ENCODE measurements at places on chromosomes 1 and 21. TPM values are rescaled to one million over a fixed set of nuclear protein-coding genes. Genes with fewer than 3 reads are reported as not detected.
A peak's percentile ranks its signal among the peaks of the same experiment; 100 is the strongest.

- H3K36me3 ChIP-seq, result no peaks in the 10 kb centered on the region
- H3K27ac ChIP-seq, result peak within 1 kb of the TSS; percentile 64
- H3K27me3 ChIP-seq, result no peaks in the 10 kb centered on the region
- H3K4me1 ChIP-seq, result peaks cover 42% of the 10 kb centered on the region
Observed at GRCh38 chr1:207088701-207089626, at the start of gene C4BPB. C4BPB (plus strand) TSS chr1:207088860; CDS start chr1:207089532, 672 bp downstream.

DNA sequence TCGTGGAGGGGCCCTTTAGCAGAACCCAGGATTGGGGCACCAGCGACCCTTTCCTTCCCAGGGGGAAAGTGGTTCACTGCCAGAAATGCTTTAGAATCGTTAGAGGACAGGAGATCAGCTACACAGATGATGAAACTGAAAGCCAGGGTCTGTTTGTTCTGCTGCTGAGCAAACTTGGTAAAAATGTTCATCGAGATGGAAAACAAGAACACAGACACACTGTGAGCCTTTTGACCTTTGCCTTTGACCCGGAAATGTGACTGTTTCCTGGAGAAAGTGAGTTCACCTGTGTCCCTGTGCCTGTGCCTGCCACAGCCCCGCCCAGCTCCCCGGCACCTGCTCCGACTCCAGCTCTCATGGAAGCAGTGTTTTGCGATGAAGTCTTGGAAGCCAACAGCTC lies 234.3 kb downstream of the CAMTA1 start:
- no peaks in the 10 kb centered on the region for H3K36me3 ChIP-seq
- no peak overlapping the region for H3K27ac ChIP-seq
- DNase-seq, result no peak

- H3K27ac ChIP-seq, result no peak within 1 kb of the TSS
- peaks cover 42% of the 10 kb centered on the region for H3K4me1 ChIP-seq
- peaks cover 2% of the 10 kb centered on the region for H3K36me3 ChIP-seq
Observed at GRCh38 chr1:231040019-231040799, at the start of gene FAM89A. FAM89A (minus strand) TSS chr1:231040254; CDS start chr1:231040211, 43 bp downstream.

GRCh38 chr1:181396171-181396670 lies 87.1 kb upstream of the CACNA1E start:
- DNase-seq, result peak; percentile 64
- H3K4me3 ChIP-seq, result no peak overlapping the region
- H3K27ac ChIP-seq, result no peak overlapping the region
- no peaks in the 10 kb centered on the region for H3K27me3 ChIP-seq
- no peaks in the 10 kb centered on the region for H3K36me3 ChIP-seq

DNA sequence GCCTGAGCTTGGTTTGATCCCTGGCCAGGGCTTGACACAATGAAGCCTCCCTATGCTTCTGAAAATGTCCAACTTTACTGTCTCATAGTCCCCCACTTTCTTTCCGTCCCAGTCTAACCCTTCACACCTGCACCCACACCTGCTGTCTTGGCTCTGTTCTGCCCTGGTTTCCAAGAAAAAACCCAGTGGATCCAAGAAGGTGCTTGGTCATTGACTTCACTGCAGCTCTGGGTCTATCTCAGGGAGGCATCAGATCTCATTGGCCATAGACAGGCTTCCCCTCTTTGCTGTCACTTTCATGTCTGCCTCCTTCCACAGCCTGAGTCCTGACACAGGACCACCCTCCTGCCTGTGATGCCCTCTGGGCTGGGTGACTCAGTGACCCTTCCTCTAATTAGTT lies 37.8 kb upstream of the ETV3 start:
- no peaks in the 10 kb centered on the region for H3K36me3 ChIP-seq

GRCh38 chr1:224431726-224432125 lies 2.9 kb downstream of the WDR26 start:
- no peak for DNase-seq
- peak overlapping the region; percentile 99 for H3K4me3 ChIP-seq
- peaks cover 13% of the 10 kb centered on the region for H3K36me3 ChIP-seq
- no peaks in the 10 kb centered on the region for H3K27me3 ChIP-seq
- peaks cover 72% of the 10 kb centered on the region for H3K4me1 ChIP-seq

DNA sequence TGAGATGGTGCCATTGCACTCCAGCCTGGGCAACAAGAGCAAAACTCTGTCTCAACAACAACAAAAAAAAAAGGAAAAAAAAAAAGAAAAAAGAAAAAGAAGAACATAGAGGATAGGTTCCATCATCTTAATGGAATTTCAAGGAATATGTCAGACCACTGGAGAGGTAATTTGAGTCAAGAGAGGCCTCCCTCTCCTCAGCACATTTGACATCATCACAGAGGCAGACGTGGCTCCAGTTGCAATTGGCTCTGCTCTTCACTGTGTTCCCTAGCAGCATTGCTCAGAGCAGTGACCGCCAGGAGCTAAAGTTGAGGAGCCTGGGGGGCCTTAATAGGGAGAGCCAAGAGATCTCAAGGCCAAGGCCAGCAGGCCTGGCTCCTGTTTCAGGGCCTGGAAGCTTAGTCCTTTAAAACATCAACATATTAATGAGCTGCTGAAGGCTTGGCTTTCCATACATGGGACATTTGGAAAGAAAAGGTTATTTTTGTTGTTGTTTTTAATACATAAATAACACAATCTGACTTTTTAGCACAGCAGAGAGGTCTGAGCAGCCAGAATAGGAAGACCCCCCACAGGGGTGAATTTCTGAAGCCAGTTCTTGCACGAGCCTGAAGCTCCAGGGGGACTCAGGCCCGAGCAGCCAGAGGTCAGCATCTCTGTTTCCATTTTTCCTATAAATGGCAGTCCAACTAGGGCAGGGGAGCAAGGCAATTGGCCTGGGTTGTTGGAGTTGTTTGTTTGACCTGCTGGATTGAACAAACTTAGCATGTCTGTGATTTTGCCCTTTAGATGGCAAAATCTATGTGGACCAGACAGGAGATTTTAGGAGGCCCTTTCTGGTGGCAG lies 118.3 kb upstream of the FGGY start:
- no peak overlapping the region for H3K4me3 ChIP-seq
- DNase-seq, result no peak
- H3K4me1 ChIP-seq, result no peaks in the 10 kb centered on the region
- H3K36me3 ChIP-seq, result no peaks in the 10 kb centered on the region
- no peak overlapping the region for H3K27ac ChIP-seq

GRCh38 chr1:39076127-39076798 lies 50.1 kb downstream of the NDUFS5 start:
- H3K27ac ChIP-seq, result no peak overlapping the region
- peaks cover 2% of the 10 kb centered on the region for H3K36me3 ChIP-seq
- peaks cover 6% of the 10 kb centered on the region for H3K4me1 ChIP-seq

DNA sequence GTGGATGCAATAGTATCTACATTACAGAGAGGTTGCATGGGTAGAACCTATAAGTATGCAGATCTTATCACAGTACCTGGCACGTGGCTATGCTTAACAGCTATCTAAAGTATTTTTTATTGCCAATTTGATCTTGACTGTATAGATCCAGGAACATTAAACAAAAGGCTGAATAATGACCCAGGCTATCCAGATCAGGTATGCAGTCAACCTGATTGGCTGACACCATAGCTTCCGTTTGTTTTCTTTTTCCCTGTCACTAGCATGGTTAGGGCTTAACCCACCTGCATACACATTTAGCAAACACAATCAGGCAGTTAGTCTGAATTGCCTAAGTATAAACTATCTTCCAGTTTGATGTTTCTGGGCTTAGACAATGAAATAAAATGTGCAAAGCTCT lies 264.9 kb upstream of the PLXNA2 start:
- no peak for DNase-seq
- no peak overlapping the region for H3K4me3 ChIP-seq
- H3K27ac ChIP-seq, result no peak overlapping the region
- H3K27me3 ChIP-seq, result peaks cover 6% of the 10 kb centered on the region
- no peaks in the 10 kb centered on the region for H3K4me1 ChIP-seq
- H3K36me3 ChIP-seq, result no peaks in the 10 kb centered on the region

GRCh38 chr1:2381741-2382620 lies 9.4 kb downstream of the MORN1 start:
- no peak overlapping the region for H3K27ac ChIP-seq
- DNase-seq, result peak; percentile 87
- no peak overlapping the region for H3K4me3 ChIP-seq
- no peaks in the 10 kb centered on the region for H3K36me3 ChIP-seq

DNA sequence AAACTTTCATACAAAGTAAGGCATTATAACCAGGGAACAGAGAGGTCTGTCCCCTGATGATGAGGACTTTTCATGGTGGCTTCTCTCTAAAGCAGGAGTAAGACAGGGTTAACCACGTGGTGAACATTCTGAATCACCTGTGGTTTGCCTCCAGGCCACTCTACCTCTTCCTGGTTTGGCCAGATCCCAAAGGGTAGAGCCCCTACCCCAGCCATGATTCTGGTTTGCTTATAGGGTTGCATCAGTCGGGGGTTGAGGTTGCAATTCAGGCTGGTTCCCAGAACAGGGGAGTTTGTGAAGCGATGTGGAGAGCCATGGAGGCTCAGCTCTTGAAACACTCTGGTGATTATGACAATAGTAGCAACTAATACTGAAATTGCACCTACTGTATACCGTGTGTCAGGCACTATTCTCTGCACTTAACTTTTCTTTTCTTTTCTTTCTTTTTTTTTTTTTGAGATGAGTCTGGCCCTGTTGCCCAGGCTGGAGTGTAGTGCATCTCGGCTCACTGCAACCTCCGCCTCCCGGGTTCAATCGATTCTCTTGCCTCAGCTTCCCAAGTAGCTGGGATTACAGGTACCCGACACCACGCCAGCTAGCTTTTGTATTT lies 8.3 kb downstream of the CNR2 start:
- DNase-seq, result peak; percentile 84
- peaks cover 16% of the 10 kb centered on the region for H3K27me3 ChIP-seq
- H3K36me3 ChIP-seq, result no peaks in the 10 kb centered on the region
- H3K4me3 ChIP-seq, result peak overlapping the region; percentile 22

DNA sequence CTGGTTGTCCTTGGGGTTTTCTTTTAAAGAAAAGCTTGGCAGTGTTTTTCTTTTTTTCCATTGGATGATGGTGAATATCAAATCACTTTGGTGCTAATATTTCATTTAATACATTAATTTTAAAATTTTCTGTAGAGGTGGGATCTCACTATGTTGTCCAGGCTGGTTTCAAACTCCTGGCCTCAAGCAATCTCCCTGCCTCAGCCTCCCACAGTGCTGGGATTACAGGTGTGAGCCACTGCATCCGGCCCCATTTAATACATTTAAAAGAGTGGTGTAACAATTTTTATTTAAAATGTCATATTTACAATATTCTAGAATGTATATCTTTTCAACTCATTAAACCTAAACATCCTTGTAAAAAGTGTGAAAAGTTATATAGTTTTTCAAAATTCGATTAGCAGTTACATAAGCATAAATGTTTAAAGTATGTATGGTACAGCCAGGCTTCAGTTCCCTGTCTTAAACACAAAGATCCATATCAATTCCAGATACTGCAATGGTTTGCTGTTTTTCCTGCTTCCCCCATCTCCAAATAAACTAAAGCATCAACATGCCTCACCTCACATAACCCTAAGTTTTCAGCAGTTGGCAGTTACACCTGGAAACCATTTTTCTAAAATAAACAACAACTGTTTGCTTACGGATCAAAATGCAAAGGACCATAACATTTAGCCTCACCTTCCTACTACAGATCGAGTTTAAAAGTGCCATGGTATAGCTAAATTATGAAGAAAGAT lies 8.9 kb upstream of the LGALS8 start:
- no peak for DNase-seq
- H3K36me3 ChIP-seq, result no peaks in the 10 kb centered on the region
- no peaks in the 10 kb centered on the region for H3K27me3 ChIP-seq
- peak overlapping the region; percentile 58 for H3K4me3 ChIP-seq
- no peak overlapping the region for H3K27ac ChIP-seq

DNA sequence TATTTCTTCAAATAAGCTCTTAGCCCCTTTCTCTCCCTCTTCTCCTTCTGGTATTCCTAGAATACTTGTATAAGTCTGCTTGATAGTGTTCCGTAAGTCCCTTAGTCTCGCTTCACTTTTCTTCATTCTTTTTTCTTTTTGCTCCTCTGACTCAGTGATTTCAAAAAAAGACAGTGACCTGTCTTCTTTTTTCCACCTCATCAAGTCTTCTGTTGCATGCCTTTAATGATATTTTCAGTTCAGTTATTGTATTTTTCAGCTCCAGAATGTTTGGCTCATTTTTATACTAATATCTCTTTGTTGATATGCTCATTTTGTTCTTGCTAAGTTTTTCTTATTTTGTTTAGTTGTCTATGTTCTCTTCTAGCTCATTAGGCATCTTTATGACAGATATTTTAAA lies 97.7 kb downstream of the POFUT2 start:
- no peak for DNase-seq
- peaks cover 25% of the 10 kb centered on the region for H3K36me3 ChIP-seq
- H3K27ac ChIP-seq, result peak overlapping the region; percentile 38
- no peaks in the 10 kb centered on the region for H3K27me3 ChIP-seq

DNA sequence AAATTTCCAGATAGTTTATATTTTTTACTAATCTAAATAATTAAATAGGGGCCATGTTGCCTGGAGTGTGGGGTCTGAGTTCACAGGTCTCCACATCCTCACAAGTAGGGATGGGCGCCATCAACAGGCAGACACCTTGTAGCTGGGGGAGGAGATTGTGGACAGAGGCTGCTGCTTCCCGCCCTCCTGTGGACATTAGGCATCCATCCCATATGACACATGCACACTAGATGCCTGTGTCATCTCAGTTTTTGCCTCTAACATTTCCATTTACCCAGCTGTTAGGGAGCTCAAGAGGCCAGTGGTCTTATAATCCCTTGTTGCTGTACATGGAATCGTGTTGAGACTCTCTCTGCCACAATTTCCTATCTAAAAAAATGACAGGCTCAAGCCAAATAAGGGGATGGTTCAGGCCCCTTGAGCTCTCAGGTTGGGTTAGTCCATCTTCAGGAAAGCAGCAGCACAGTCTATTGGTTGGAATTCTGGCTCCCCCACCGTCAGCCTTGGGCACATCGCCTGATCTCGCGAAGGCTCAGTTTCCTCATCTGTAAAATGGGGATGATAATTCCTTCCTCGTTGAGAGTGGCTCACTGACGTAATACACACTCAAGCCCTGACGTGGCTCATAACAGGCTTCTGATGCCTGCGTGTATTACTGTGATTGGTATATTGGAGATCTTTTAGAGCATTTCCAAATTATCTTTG lies 13.6 kb downstream of the LHX4 start:
- H3K27ac ChIP-seq, result no peak overlapping the region
- peaks cover 12% of the 10 kb centered on the region for H3K4me1 ChIP-seq
- no peak for DNase-seq

The C1orf52 gene
- total RNA-seq, result 23.3 TPM

The SLC44A5 gene
- 0.70 TPM for total RNA-seq

The LY9 gene
- total RNA-seq, result 7.6 TPM

The OR2L2 gene
- 0.29 TPM for total RNA-seq

The CFAP45 gene
- 2.8 TPM for total RNA-seq

The SPRR1B gene
- not detected for total RNA-seq

The REG4 gene
- total RNA-seq, result 4.9 TPM

The SLC9C2 gene
- not detected for total RNA-seq

The SPRR1A gene
- not detected for total RNA-seq

The OR2L8 gene
- not detected for total RNA-seq
